Activated CD8-positive, alpha-beta T cell treated with anti-CD3 and anti-CD28 coated beads for 36 hours (primary cell): ENCODE measurements at places on chromosomes 6 and 20. TPM values are rescaled to one million over a fixed set of nuclear protein-coding genes. Genes with fewer than 3 reads are reported as not detected.
A peak's percentile ranks its signal among the peaks of the same experiment; 100 is the strongest.

GRCh38 chr6:153309651-153310050 lies 178.6 kb upstream of the RGS17 start:
- no peaks in the 10 kb centered on the region for H3K36me3 ChIP-seq
- no peaks in the 10 kb centered on the region for H3K4me1 ChIP-seq
- H3K27me3 ChIP-seq: no peaks in the 10 kb centered on the region
- DNase-seq: no peak

DNA sequence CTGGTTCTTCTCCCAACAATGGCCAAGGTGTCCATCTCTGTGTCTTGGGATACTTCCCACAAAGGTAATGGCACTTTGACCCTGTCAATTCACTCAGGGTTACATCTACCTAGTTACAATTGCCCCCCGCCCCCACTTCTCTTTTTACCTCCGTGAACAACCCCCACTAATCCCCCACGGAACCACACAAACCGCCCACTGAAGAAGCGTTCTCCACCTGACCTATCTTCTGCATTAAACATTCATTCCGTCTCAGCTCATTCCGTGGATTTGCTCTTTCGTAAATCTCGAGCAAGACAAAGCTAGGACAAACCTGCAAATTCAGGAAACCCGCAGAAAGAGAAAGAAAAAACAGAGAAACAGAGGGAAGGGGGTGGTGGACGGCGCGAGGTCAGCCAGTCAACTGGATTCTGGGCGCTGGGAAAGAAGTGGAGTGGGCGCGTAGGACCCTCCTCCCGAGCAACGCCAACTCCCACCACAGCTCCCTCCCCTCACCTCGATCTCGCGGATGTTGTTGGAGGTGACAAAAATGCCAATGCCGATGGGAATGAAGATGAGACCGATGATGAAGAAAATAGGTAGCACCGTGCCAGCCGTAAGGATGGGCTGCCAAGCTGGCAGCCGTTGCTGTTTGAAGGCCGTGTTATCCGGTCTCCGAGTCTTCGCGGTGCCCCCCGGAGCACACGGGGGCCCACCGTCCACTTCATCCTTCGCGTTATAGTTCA lies 523 bp downstream of the TMEM30A start:
- peaks cover 8% of the 10 kb centered on the region for H3K36me3 ChIP-seq
- peaks cover 49% of the 10 kb centered on the region for H3K4me1 ChIP-seq
- DNase-seq: peak; percentile 38
- H3K4me3 ChIP-seq: no peak overlapping the region
- H3K27ac ChIP-seq: no peak overlapping the region

DNA sequence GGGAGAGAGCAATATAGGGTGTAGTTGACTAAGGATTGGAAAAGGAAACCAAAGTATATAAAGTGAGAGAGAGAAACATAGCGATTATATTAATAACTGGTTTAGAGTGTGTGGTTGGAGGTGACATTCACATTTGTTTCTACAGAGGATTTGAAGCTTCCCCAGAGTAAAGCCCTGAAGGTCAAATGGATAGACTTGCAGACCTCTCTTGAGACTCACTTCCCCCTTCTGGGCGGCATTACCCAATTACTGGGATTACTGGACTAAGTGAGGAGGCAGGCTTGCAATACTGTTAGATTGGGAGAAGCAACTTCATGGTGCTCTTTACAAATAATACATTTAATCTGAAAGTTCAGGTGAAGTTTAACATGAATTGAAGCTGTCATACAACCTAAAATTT lies 10.7 kb downstream of the FIG4 start:
- H3K4me1 ChIP-seq: peaks cover 14% of the 10 kb centered on the region
- no peak for DNase-seq
- H3K27me3 ChIP-seq: no peaks in the 10 kb centered on the region
- H3K36me3 ChIP-seq: no peaks in the 10 kb centered on the region

- no peak for DNase-seq
- peaks cover 40% of the 10 kb centered on the region for H3K36me3 ChIP-seq
- H3K27me3 ChIP-seq: no peaks in the 10 kb centered on the region
- no peak overlapping the region for H3K27ac ChIP-seq
Measured at GRCh38 chr6:125821825-125822281, 31.1 kb downstream of the NCOA7 start.

GRCh38 chr20:33169176-33169794 lies 1.3 kb downstream of the BPIFA2 start:
- H3K4me3 ChIP-seq: no peak overlapping the region
- peak; percentile 64 for DNase-seq
- no peaks in the 10 kb centered on the region for H3K36me3 ChIP-seq
- H3K27me3 ChIP-seq: peaks cover 2% of the 10 kb centered on the region
- no peak overlapping the region for H3K27ac ChIP-seq

DNA sequence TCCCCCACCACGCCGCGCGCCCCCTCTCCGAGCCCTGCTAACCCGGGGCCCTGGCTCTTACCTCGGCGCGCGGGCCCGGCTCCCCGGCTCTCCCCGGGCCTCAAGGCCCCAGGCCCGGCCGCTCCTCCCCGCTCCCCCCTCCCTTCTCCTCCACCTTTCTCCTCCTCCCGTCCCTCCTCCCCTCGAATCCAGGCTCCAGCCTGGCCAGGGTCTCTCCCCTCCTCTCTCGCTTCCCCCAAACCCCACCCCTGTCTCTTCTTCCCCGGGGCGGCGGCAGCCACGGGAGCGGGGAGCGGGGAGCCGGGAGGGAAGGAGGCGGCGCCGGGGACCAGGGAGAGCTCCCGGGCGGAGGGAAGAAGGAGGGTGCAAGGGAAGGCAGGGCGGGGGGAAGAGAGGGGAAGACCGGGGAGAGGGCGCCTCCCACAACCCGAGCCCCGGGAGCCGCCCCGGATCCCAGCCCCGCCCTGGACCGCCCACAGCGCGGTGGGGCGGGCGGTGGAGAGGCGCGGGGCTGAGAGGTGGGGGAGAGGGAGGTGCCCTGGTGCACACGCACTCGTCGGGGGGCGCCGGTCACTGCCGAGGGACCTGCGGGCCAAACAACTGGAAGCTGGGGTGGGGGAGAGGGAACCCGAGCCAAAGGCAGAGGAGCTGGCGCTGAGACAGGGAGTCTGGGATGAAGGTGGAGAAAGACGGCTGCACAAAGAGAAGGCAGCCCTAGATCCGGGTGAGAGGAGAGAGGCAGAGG lies at the start of gene GABBR1:
Gene GABBR1, minus strand, starts transcription at position 395 of the 745 bp plus-strand sequence. CDS start 798 bp downstream, outside the sequence.
- H3K4me1 ChIP-seq: peaks cover 25% of the 10 kb centered on the region
- H3K27ac ChIP-seq: peak within 1 kb of the TSS; percentile 66
- peaks cover 6% of the 10 kb centered on the region for H3K27me3 ChIP-seq
- H3K4me3 ChIP-seq: peak within 1 kb of the TSS; percentile 87
- peaks cover 3% of the 10 kb centered on the region for H3K36me3 ChIP-seq
- DNase-seq: peak; percentile 64

Gene HNF4A
- not detected for total RNA-seq

- no peak for DNase-seq
- no peaks in the 10 kb centered on the region for H3K27me3 ChIP-seq
- H3K4me3 ChIP-seq: no peak overlapping the region
- peaks cover 10% of the 10 kb centered on the region for H3K4me1 ChIP-seq
- H3K27ac ChIP-seq: no peak overlapping the region
- peaks cover 43% of the 10 kb centered on the region for H3K36me3 ChIP-seq
Measured at GRCh38 chr6:44232676-44233566, 9.5 kb downstream of the SLC29A1 start.

DNA sequence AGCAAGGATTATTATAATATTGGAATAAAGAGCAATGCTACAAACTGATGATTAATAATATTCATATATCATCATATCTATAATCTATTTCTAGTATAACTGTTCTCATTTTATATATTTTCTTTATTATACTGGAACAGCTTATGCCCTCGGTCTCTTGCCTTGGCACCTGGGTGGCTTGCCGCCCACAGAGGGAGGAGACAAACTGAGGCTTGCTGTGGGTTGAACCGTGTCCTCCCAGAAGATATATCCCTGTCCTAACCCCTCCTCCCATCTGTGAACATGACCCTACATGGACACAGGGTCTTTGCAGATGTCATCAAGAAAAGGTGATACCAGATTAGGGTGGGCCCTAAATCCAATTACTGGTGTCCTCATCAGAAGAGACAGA lies 4.7 kb downstream of the RNASET2 start:
- no peak for DNase-seq
- H3K27me3 ChIP-seq: no peaks in the 10 kb centered on the region
- peak overlapping the region; percentile 42 for H3K4me3 ChIP-seq
- peaks cover 56% of the 10 kb centered on the region for H3K4me1 ChIP-seq
- H3K27ac ChIP-seq: peak overlapping the region; percentile 79

DNA sequence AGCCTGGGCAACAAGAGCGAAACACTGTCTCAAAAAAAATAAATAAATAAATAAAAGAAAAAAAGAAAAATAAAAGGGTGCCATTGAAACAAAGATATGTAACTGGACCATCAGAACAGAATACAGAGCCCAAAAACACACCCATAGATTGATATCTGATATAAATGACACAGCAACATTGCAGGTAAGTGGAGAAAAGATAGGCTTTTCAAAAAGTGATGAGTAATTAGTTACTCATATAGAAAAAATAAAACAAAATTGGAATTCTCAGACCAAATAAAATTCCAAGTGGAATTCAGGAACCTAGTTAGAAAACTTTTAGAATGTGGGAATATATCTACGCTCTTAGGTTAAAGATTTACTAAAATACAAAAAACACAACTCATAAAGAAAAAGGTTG lies 60.6 kb upstream of the CHD6 start:
- DNase-seq: no peak
- H3K36me3 ChIP-seq: no peaks in the 10 kb centered on the region
- peaks cover 3% of the 10 kb centered on the region for H3K27me3 ChIP-seq
- no peak overlapping the region for H3K4me3 ChIP-seq
- no peak overlapping the region for H3K27ac ChIP-seq
- H3K4me1 ChIP-seq: no peaks in the 10 kb centered on the region
